Activated naive CD8-positive, alpha-beta T cell treated with anti-CD3 and anti-CD28 coated beads, Interleukin-2, amount 10 ng/mL, durations not matched to agents 7 days and 5 days (primary cell): ENCODE measurements at places on chromosomes 1 and 21. TPM values are rescaled to one million over a fixed set of nuclear protein-coding genes. Genes with fewer than 3 reads are reported as not detected.
A peak's percentile ranks its signal among the peaks of the same experiment; 100 is the strongest.

PPIH gene
- 98.6 TPM for total RNA-seq

LCE2A gene
- total RNA-seq = not detected

- H3K4me3 ChIP-seq = no peak overlapping the region
- no peak overlapping the region for H3K27ac ChIP-seq
- no peaks in the 10 kb centered on the region for H3K36me3 ChIP-seq
Measured at GRCh38 chr1:55869065-55869464, 653.9 kb upstream of the USP24 start.

- H3K36me3 ChIP-seq = no peaks in the 10 kb centered on the region
- no peak for DNase-seq
- no peaks in the 10 kb centered on the region for H3K4me1 ChIP-seq
- H3K27me3 ChIP-seq = peaks cover 28% of the 10 kb centered on the region
- no peak overlapping the region for H3K27ac ChIP-seq
Measured at GRCh38 chr1:94550800-94551241, 9.3 kb upstream of the F3 start.

GRCh38 chr1:7046314-7046713 is 261.1 kb downstream of the CAMTA1 start:
- H3K27ac ChIP-seq = no peak overlapping the region
- no peak overlapping the region for H3K4me3 ChIP-seq
- H3K4me1 ChIP-seq = no peaks in the 10 kb centered on the region
- no peaks in the 10 kb centered on the region for H3K36me3 ChIP-seq

DNA sequence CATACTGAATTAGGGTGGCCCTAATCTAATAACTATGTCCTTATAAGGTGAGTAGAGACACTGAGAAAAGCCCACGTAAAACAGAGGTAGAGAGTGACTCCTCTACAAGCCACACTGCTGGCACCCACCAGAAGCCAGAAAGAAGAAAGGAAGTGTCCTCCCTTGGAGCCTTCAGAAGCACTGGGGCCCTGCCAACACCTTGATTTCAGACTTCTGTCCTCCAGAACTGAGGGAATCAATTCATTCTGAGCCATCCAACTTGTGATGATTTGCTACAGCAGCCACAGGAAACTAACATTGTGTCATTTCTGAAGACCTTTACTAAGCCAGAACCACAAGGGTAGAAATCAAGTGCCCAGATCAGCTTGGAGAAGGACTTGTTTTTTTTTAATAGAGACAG is 15.0 kb downstream of the GNB1 start:
- peaks cover 35% of the 10 kb centered on the region for H3K4me1 ChIP-seq
- H3K27me3 ChIP-seq = no peaks in the 10 kb centered on the region
- peak overlapping the region; percentile 81 for H3K27ac ChIP-seq
- H3K4me3 ChIP-seq = peak overlapping the region; percentile 53
